Placental pericyte (primary cell): ENCODE measurements at places on chromosomes 1 and 21. TPM values are rescaled to one million over a fixed set of nuclear protein-coding genes. Genes with fewer than 3 reads are reported as not detected.

FCN3 gene
- not detected in 2 replicates for total RNA-seq

INKA2 gene
- total RNA-seq, result 4.0 and 6.3 TPM in 2 replicates

CRP gene
- not detected in 2 replicates for total RNA-seq

SAMSN1 gene
- 0.14 TPM in 1 of 2 replicates, not detected in the other for total RNA-seq

GPR37L1 gene
- under 0.01 and 0.22 TPM in 2 replicates for total RNA-seq

EIF2D gene
- 49.5 and 57.1 TPM in 2 replicates for total RNA-seq

TSACC gene
- not detected in 2 replicates for total RNA-seq

SLC30A7 gene
- 72.9 and 131 TPM in 2 replicates for total RNA-seq

EPHA2 gene
- total RNA-seq, result 76.2 and 141 TPM in 2 replicates

C1orf226 gene
- 0.29 and 1.5 TPM in 2 replicates for total RNA-seq

LAPTM5 gene
- total RNA-seq, result 0.43 TPM in 1 of 2 replicates, not detected in the other

SCAMP3 gene
- total RNA-seq, result 60.6 and 62.4 TPM in 2 replicates

H6PD gene
- 59.5 and 80.0 TPM in 2 replicates for total RNA-seq

MYOG gene
- total RNA-seq, result not detected in 2 replicates

MTARC2 gene
- 2.4 and 6.8 TPM in 2 replicates for total RNA-seq

FCRLB gene
- 1.8 and 8.4 TPM in 2 replicates for total RNA-seq

RORC gene
- not detected in 2 replicates for total RNA-seq

DDOST gene
- 222 and 372 TPM in 2 replicates for total RNA-seq

SMCP gene
- total RNA-seq, result not detected in 2 replicates

CLCA4 gene
- total RNA-seq, result not detected in 2 replicates

PERM1 gene
- total RNA-seq, result not detected in 2 replicates

ARHGAP29 gene
- 4.2 and 44.5 TPM in 2 replicates for total RNA-seq

NBPF12 gene
- 3.9 and 8.8 TPM in 2 replicates for total RNA-seq

S100A2 gene
- 1.1 and 2.1 TPM in 2 replicates for total RNA-seq

PLA2G2F gene
- not detected in 2 replicates for total RNA-seq

BLACAT1 gene
- not detected in 2 replicates for total RNA-seq

SLAMF1 gene
- total RNA-seq, result under 0.01 TPM in 1 of 2 replicates, not detected in the other

TMEM52 gene
- total RNA-seq, result 0.43 and 0.44 TPM in 2 replicates

PRR9 gene
- total RNA-seq, result 0.22 and 0.29 TPM in 2 replicates

TSTD1 gene
- total RNA-seq, result 5.7 and 6.7 TPM in 2 replicates
